ENCODE measurements at places on chromosomes 6 and 20. TPM values are rescaled to one million over a fixed set of nuclear protein-coding genes. Genes with fewer than 3 reads are reported as not detected.

The SLC4A11 gene
- total RNA-seq: 1.8 TPM

The GNAS gene
- total RNA-seq: 779 TPM

The E2F1 gene
- total RNA-seq: 79.6 TPM

The TNNC2 gene
- not detected for total RNA-seq

The MRPS18B gene
- 113 TPM for total RNA-seq

The SUMO4 gene
- 2.6 TPM for total RNA-seq

DNA sequence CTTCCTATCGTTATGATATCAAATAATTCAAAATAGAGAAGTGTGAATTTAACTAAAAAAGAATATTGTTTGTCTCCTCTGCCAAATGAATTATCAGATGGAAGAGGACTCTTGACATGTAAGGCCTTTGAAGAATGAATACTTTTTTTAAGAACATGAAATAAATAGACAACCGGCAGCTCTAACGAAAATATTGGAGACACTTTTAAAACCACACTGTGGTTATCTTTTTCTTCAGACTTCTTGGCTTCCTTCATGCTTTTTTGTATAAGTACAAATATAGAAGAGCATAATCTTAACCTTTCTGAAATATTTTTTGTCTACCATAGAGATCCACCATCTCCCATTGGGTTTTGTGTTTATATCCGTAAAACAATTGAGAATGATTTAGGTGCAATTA lies 115.2 kb upstream of the SCGN start:
- no peak for DNase-seq

GRCh38 chr20:38872491-38873049 lies 53.6 kb upstream of the FAM83D start:
- no peak for DNase-seq

GRCh38 chr20:41800040-41800439 lies 181.9 kb upstream of the CHD6 start:
- no peak for DNase-seq

DNA sequence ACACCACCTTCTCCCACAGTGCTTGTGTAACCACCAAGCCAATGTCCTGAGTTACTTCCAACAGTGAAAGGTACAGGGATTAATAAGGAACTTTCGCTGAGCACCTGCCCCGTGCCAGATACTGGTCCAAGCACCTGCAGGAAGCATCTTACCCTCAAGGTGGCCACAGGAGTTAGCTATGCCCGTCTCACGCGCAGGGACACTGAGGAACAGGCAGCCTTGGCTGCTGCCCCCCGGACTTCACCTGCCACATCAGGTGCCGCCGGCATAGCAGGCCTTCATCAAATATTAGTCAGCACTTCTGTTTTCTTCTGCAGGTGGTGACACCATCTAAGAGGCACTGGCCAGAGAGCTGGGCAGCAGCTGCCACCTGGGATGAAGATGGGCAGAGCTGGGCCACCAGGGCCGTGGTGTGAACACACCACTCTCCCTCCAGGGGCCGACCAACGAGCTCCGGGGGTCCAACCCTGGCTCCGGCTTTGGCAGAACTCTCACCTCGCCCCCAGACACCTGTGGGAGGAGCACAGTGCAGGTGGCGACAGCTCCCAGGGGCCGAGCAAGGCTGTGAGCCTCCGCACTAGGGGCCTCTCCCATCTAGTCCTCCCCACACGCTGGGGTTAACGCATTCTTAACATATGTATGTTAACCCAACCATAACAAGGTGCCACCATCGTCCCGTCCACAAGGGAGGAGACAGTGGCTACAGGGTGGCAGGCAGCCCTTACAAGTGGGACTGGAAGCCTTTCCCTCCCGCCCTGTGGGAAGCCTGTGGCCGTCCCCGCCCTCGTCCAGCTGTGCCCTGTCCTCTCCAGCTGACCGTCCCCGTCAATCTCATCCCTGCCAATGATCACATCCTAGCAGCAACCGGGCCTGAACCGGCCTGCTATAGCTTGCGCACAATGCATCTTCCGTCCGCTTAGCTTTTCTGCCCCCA lies 2.9 kb upstream of the PPDPF start:
- DNase-seq: no peak

GRCh38 chr20:23995905-23996666 lies 7.5 kb upstream of the GGTLC1 start:
- DNase-seq: peak; percentile 30

GRCh38 chr6:75931011-75931680 lies 141.3 kb downstream of the IMPG1 start:
- DNase-seq: no peak

- DNase-seq: no peak
Observed at GRCh38 chr20:6115221-6115895, 7.5 kb downstream of the FERMT1 start.

GRCh38 chr20:36629719-36630681 lies 16.0 kb downstream of the SLA2 start:
- peak; percentile 52 for DNase-seq

GRCh38 chr6:134216301-134217010 lies 101.5 kb downstream of the SGK1 start:
- no peak for DNase-seq

GRCh38 chr6:151690303-151690702 lies 117.2 kb upstream of the ESR1 start:
- no peak for DNase-seq

DNA sequence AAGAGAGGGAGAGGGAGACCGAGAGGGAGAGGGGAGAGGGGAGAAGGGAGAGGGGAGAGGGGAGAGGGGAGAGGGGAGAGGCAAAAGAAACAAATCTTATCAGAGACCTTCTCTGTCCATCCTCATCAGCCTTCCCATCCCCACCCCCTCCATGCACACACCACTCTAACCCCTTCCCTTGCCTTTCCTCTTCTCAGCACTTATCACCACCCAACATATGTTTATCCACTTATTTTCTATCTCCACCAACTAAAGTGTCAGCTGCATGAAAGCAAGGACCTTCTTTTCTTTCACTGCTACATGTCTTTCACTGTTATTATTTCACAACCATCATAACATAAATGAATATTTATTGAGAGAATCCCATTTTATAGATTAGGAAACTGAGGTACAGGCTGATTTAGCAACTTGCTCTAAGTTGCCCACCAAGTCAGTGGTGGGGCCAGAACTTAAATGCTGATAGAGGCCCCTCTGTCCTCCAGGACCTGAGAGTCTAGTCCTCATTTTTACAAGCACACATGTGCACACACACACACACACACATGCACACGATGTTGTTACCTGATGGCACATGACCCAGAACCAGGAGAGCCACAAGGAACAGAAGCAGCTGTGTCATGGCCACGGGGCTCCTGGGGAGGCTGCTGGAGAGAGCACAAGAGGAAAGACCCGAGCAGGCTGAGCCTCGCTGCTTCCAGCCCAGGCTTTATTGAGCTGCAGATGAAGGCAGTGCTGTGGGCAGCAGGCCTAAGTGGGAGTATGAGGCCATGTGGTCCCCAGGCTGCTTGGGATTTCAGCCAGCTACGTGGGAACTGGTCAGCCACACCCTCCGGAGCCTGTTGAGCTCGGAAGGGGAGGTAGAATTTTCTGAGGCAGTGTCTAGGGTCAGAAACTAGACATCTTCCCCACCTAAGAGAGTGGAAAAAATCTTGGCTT lies 2.3 kb downstream of the DEFB124 start:
- DNase-seq: no peak

GRCh38 chr6:56364827-56365339 lies 117.5 kb upstream of the COL21A1 start:
- no peak for DNase-seq

DNA sequence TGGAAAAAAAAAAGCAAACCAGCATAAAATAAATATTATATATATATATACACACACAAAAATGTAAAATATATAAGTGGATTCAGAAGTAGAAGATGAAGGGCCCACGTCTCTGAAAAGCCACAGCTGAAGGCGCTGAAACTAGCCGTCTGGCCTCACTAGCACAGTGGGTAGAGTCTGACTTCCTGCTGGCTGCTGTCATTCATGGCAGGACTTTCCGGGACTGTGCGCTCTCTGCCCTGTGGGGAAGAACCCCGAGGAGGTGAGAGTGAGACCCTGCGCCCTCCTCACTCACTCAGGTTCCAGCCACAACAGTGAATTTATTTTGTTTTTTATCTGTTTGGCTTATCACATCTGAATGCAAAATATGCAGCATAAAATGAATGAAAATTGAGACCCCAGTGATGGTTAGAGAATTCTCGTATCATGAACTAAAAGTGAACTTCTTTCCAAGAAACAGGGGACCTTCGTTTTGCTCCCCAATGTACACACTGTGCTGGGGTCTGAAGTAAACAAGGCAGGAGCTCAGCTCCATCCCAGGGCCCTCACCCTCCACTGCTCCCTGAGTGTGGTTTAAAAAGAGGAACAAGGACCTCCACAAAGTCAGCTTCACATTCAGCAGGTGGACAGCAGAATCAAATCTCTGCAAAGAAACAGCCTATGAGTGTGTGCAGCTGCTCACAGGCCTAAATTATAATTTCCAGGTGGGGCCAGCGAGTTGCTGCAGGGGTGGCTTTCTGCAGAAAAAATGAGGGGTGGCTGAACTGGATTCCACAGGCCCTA lies 1.3 kb upstream of the RAMACL start:
- DNase-seq: no peak

DNA sequence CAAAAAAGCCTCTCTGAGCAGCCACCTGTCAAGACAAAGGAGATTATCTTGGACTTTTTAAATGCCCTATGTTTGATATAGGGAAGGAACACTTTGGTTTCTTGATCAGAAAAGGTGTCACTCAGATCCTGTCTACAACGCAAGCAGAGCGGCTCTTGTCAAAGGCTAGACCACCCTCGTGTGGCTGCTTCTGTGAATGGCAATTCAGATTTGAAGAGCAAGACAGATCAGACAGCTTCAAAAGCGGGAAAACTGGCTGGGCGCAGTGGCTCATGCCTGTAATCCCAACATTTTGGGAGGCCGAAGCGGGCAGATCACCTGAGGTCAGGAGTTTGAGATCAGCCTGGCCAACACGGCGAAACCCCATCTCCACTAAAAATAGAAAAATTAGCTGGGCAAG lies 10.1 kb upstream of the NXT1 start:
- no peak for DNase-seq

GRCh38 chr6:34523441-34524206 lies 32.5 kb downstream of the SPDEF start:
- DNase-seq: no peak

GRCh38 chr6:2890976-2891767 lies 11.9 kb downstream of the SERPINB9 start:
- no peak for DNase-seq

DNA sequence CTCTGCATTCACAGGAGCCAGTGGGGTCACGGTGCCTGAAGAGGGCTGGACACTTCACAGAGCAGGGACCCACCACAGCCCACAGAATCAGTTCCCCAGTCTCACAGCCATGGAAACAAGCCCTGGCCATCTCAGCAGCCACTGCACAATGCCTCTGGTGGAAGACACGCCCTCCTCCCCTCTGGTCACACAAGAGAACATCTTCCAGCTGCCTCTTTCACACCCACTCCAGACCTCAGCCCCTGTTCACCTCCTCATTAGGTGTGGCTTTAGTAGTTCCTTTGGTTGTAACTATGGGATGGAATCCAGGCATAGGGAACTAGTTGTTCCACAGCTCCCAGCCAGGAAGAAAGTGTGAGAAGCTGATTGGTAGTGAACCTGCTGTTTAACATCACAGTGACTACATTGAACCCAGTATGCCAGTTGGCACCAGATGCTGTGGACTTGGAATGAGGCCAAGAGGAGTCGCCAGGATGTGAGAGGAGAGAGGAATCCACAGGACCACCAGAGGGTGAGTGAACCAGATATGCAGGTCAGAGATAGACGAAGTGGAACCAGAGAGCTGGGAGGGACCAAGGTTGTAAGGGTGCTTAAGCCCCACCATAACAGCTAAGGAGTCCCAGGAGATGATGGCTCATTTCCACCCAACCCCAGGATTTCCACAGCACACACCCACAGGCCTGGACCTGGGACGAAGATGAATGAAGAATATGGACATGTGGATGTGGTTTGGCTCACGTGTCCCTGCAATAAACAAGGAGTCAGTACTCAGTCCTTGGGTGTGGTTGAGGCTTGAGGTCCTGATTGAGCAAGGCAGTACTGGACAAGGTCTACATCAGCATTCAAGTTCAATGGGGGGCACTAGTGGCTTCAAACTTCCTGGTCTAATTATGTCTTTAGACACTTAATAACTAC lies 8.8 kb upstream of the BTN3A3 start:
- no peak for DNase-seq

- DNase-seq: peak; percentile 72
Observed at GRCh38 chr6:43454290-43454695, 1.1 kb downstream of the DLK2 start.

DNA sequence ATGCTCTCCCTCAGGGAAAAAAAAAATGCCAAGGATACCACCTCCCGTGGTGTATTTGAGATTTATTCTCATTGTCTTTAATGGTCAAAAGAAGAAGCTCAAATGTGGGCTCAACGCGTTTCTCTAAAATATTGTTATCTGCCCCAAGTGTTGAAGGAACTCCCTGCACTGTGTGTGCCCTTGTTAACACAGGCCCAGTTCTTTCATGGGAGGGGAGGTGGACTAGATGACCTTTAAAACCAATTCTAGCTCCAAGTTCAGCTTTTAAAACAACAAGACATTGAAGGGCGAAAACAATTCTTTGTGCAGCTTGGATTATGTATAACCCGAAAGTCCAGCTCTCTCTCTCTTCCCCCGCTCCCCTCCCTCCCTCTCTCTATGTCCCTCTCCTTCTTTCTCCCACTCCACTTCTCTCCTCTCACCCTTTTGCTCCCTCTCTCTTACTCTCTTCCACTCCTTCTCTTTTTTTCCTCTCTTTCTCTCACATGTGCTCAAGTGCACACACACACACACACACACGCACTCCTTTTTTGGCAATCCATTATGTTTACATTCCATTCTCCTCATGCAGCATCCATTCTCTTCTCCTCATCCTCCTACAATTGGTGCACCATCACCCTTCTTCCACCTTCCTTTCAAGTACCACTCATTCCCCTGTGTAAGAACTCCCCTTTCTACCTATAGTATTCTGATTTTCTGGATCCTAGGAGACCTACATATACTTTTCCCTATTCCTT lies 8.5 kb downstream of the HLA-DMB start:
- DNase-seq: no peak

GRCh38 chr6:41056768-41057490 lies 3.9 kb downstream of the APOBEC2 start:
- DNase-seq: no peak

DNA sequence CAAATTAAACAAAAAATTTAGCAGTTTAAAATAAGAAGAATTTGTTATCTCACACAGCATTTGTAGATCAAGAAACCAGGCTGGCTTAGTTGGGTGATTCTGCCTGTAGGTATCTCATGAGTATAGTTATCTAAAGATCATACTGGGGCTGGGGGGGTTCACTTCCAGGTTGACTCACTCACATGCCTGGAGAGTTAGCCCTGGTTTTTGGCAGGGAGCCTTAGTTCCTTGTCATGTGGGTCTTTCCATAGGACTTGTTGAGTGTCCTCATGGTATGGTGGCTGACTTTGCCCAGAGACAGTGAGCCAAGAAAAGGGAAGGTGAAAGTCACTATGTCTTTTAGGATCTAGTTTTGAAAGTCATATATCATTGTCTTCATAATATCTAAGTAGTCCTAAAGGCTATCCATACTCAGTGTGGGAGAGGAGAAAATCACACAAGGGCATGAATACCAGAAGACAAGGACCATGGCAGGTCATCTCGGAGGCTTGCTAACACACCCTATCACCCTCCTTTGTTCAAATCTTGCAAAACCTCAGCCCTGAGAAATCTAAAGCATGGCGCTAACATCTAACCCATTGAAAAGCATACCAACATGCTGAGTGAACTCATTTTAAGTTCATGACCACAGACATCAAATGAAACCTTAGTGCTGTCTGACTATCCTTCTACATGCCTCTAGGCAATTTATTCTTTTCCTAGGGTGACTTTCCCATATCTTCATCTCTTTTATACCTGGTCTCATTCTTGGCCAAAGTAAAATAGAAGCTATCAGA lies 39.2 kb downstream of the CYP24A1 start:
- DNase-seq: no peak
